Kidney glomerular epithelial cell (primary cell): ENCODE measurements at places on chromosomes 16 and 17.

GRCh38 chr17:42348104-42348503, 40.1 kb downstream of the STAT3 start:
- DNase-seq: no peak

- peak; percentile 60 for DNase-seq
These were observed 16.8 kb downstream of the NQO1 start for GRCh38 chr16:69709456-69710084.

- DNase-seq: no peak
These were observed 64.5 kb downstream of the RBFOX3 start for GRCh38 chr17:79546386-79546785.

DNA sequence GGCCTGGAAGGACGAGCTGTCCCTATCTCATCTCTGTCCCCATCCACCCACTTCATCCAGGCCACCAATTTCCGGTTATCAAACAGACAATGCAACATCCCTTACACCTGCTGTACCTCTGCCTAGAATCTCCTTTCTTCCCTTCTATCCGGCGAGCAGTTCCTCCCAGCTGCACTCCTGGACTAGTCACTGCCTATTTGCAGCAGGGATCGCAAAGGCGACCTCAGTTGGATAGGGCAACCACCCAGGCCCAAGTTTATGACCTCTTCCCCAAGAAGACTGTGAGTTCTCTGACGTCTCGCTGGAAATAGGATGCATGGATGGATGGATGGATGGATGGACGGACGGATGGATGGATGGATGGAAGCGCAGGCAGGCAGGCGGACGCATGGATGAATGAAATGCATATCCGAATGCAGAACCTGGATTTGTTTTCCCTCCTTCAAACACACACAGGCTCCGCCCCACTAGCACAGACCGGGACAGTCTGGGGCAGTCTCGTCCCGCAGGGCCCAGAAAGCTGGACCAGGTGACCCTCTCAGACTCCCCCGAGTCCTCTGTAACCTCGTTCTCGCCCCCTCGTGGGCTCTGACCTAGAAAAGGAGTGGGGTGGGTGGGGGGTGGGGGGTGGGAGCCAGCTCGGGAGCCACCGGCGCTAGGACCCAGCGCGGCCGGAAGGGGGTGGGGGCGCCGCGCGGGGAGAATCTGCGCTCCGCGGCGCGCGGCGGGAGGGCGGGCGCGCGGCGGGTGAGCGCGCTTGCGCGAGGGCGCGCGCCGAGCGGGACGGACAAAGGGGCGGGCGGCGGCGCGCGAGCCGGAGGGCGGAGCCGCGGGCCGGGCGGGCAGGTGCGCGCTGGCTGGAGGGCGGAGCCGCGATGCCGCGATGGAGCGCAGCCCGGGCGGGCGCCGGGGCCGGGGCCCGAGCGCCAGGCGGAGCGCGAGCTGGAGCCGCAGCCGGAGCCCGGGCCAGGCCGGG, at the start of gene SBK1:
Gene SBK1, plus strand, starts transcription at position 875 of the 976 bp plus-strand sequence. CDS start 24,867 bp downstream, outside the sequence.
- DNase-seq: peak; percentile 61

DNA sequence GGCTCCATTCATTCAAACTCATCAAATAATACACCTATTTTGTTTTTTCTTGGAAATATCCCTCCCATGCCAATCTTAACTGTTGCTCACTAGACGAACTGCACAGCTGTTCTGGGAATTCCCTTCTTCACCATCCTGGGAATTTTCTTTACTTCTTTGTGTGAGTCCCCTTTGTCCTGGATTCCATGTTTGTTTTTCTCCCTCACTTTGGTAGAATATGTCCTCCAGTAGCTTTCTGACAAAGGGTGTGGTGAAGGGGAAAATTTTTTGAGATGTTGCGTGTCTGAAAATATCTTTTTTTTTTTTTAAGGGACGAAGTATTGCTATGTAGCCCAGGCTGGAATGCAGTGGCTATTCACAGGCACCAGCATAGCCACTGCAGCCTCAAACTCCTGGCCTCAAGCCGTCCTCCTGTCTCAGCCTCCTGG, 17.2 kb upstream of the UTP6 start:
- no peak for DNase-seq

GRCh38 chr17:19004421-19005136, at the start of gene FAM83G:
Gene FAM83G (minus strand): TSS chr17:19004764. CDS start chr17:19004041, 723 bp downstream.
- DNase-seq: peak; percentile 66

DNA sequence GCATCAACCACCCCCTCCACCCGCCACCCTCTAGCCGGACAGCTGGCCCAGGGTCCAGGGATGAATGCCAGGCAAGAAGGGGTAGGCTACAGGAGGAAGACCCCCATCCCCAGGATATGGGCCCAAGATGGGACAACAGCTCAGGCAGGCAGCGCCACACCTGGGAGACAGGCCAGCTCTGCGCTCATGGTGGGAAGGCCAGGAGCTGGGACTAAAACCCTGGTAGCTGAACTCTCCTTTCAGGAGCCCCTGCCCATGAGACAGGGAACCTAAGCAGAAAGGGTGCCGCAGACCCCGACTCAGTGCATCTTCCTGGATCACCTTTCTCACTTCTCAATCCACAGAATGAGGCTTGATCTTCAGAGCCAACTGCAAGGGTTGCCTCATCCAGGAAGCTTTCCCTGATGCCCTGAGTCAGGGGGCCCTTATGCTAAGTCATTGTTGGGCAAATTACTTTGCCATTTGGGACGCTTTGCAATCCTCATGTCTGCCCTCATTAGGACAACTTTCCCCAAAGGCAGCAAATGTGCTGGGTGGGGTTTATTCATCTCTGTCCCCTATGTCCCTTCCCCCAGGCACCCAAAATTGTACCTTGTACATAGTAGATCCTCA, 9.0 kb downstream of the ZDHHC1 start:
- no peak for DNase-seq

GRCh38 chr16:10876799-10877341, at the start of gene CIITA:
Gene CIITA (plus strand): TSS chr16:10877202. CDS start chr16:10877331, 129 bp downstream.
- no peak for DNase-seq

- no peak for DNase-seq
These were observed 1.9 kb downstream of the RASL10B start for GRCh38 chr17:35733366-35733765.

- no peak for DNase-seq
These were observed 337.1 kb upstream of the CA10 start for GRCh38 chr17:52495646-52496045.

DNA sequence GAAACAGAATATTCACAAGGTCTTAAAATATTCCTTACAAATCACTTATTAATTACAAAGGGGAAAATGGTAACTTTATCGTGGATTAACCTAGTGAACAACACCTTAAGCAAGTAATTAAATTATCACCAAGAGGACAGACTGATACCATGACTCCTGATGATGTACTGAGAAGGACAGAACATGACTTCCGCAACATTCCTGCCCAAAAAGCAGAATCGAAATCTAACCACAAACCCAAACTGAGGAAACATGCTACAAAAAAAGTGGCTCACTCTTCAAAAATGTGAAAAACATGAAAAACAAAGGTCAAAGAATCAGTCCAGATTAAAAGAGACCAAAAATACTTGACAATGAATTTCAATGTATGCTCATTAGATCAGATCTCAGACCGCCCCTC, 151.5 kb downstream of the AATF start:
- no peak for DNase-seq

GRCh38 chr16:4314532-4315185, 1.2 kb upstream of the GLIS2 start:
- peak; percentile 26 for DNase-seq

- DNase-seq: no peak
These were observed 18.1 kb downstream of the EFTUD2 start for GRCh38 chr17:44881145-44881544.

DNA sequence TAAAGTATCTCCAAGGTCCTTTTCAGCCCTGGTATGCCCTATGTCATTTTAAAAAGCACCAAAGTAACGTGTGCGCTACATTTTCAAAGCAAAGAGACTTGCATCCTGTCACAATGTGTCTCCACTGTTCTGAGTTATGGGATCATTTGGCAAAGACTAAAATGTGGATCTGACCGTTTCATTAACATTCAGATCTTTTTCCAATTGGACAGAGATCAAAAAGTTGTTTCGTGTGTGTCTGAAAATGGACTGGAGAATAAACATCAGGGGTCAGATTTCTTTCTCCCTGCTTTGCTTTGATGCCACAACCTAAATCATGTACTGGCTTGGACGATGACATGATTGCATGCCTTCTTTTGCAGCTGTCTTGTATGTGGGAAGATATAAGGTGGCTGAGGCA, 136.0 kb upstream of the NOG start:
- no peak for DNase-seq

GRCh38 chr17:82505296-82505695, 14.2 kb upstream of the FOXK2 start:
- no peak for DNase-seq

DNA sequence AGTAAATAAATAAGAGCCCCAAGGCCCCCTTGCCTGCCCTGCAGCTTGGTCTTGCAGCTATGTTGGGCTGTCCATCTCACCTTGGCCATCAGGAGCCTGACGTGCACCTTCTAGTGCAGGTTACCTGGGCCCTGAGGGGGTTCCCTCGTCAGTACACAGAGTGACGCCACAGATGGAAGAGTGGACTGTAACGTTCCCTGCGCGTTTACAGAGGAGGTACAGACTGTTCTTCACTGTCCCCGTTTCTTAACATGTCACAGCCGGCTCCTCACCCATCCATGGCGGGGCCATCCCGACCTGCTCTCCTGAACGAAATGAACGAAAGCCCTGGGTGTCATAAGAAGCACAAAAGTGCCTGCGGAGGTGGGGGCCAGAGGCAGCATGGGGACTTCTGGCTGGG, 15.9 kb upstream of the FASN start:
- DNase-seq: no peak

GRCh38 chr16:50183316-50183715, 30.2 kb downstream of the TENT4B start:
- DNase-seq: peak; percentile 93

DNA sequence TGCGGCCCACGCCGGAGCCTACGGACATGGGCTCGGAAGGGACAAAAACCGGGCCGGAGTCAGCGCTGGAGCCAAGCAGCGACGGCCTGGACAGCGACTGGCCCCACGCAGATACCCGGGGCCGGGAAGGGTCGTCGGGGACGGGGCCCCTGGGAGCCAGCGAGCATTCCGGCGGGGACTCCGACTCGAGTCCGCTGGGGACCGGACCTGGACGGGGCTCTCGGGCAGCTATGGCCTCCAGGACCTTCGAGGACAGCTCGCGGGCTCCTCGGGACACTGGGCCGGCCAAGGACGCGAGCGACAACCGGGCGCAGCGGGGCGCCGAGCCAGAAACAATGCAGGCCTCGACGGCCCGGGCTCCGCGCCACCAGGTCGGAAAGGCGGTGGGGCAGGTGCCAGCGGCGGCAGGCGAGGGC, 1.0 kb downstream of the MYO15B start:
- no peak for DNase-seq

GRCh38 chr16:30380803-30381208, 1.6 kb downstream of the SEPTIN1 start:
- no peak for DNase-seq

DNA sequence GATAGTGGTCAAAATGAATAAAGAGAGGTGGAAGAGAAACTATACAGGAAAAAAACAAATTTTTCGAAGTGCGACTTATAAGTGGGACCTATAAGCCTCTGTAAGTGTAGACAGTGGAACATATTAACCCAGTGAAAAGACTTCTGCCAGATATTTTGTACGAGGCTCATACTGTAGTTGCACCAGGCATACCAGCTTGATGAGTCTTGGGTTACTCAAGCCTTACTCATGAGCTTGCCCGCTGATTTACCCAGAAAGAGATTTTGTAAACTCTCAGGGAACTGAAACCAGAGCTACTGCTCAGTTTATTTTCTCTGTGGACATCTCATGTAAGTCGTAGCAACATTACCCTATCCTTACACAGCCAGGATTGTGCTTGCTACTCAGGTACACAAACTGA, 708.0 kb upstream of the SOX9 start:
- DNase-seq: peak; percentile 88

- DNase-seq: peak; percentile 39
These were observed 8.8 kb upstream of the CEP112 start for GRCh38 chr17:66200685-66201092.

DNA sequence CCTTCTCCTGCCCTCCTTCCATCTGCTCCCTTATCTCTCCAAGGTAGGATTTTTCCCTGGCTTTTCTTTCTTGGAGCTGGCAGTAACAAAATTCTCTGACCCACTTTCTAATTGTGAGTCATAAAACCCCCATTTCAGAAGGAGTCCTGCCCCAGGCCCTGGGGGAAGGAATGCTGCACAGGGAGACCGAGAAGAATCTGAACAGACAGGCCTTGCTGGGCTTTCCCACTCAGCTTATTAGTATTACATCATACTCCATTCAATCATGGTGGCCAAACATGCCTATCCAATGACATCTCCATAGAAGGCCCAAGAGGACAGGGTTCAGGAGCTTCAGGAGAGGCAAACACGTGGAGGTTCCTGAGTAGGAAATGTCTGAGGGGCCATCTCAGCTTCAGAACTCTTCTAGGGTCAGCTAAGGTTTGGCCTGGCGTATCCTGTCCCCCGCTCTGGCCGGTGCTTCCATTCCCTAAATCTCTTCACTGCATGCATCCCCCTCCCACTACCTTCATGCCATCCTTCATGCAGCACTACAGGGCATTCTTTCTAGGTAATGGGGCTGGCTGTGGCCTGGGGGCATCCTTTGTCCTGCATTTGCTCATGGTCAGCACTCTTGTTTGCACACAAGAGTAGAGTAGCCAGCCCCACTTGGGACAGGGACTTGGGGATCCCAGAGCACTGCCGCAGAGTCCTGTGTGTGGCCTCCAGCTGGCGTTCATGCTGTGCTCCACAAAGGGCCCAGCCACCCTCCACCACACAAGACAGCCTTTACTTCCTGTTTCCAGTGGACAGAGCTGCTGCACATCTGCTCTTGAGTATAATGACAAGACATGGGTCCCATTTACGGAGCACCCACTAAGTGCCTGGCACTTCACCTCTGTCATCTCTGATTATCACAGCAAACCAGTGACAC, 8.2 kb downstream of the SLC6A2 start:
- no peak for DNase-seq

- DNase-seq: peak; percentile 45
These were observed 161.1 kb upstream of the CACNG5 start for GRCh38 chr17:66673668-66674276.

GRCh38 chr17:7313890-7314718, 1.1 kb downstream of the GPS2 start:
- DNase-seq: peak; percentile 31

DNA sequence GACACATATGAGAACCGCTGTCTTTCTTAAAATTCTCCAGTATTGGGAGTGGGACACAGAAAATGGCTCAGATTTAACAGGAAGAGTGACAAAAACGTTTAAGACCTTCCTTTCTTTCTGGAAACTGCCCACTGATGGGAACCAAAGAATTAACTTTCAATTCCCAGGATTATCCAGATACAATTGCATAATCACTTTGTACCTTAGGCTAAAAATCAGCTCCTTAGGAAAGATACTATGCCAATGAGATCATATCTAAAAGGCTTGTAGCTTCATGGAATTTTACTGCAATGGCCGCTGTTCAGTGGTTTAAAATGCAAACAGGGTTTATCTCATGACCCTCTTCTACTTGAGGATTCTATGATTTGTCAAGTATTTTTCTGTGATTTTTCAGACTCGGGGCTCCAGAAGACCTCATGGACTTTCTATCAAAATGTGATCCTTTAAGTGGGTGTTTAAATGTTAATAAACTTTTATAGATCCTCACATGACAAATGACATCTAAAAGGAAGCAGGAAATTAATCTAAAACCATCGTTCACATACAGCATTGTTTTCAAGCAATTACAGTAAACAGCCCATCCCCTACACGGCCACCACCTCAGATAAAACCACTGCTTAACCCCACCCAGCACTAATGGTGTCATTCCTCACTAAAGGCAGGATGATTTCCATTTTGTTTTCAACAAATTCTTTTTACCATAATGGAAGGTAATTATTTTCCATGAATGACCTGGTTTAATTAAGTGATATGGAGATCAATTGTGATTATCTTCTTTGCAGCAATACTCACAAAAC, 31.6 kb upstream of the ERN1 start:
- no peak for DNase-seq

- DNase-seq: peak; percentile 40
These were observed 23.4 kb upstream of the SREBF1 start for GRCh38 chr17:17859909-17860765.
